ENCODE measurements at places on chromosomes 4 and X.

DNA sequence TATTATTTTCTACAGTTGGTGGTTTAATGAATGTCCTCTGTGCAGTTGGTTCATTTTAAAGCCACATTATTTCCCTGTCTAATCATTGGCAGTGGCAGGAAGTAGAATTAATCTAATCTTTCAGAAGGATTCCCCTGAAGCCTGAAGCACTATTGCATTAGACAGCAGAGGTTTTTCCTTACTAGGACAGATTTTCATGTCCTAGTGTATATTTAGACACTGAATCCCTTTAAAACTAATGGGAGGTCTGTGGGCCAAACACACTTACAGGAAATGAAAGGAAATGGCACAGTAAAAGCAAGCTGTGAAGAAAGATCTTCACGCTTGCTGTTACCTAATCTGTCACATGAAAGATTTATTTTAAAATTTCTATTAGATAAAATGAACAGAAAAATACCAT is 165.2 kb downstream of the SLC39A8 start:
- DNase-seq: no peak

DNA sequence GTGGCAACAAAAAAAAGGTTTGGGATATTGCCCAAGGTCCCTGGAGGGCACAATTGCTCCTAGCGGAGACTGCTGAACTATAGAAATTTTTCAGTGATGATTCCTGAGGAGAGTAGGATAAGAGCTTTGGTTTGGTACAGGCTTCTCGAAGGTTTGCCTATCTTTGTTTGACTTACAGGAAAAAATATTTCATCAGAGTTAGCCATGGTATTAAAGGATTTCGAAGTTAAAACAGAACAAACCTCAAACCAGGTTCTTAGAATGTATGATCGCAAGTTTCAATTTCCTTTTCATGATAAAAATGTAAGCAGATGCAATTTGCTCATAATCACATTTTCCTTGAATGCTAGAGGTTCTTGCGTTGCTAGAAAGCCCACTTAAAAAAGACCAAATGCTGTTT is 1.7 kb downstream of the EGFL6 start:
- DNase-seq: no peak

DNA sequence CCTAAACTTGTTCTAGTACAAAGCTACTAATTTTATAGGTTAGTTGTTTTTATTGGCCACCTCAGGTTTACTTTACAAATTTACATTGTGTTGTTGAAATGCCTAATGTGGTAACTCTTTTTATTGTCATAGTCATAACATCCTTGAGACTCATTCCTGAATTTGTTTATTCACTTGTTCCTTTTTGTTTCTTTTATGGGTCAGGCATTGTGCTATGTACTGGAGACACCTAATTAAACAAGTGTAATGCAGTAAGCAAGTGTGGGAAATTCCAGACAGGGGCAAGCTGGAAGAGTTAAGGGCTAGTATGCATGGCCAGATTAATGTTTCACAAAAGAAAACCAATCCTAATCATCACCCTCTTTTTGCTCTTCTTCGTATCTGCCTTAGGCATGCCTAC is 30.5 kb upstream of the TTC29 start:
- DNase-seq: no peak

- DNase-seq: no peak
These were observed 3.8 kb upstream of the FRMPD3 start for GRCh38 chrX:107445631-107446030.

DNA sequence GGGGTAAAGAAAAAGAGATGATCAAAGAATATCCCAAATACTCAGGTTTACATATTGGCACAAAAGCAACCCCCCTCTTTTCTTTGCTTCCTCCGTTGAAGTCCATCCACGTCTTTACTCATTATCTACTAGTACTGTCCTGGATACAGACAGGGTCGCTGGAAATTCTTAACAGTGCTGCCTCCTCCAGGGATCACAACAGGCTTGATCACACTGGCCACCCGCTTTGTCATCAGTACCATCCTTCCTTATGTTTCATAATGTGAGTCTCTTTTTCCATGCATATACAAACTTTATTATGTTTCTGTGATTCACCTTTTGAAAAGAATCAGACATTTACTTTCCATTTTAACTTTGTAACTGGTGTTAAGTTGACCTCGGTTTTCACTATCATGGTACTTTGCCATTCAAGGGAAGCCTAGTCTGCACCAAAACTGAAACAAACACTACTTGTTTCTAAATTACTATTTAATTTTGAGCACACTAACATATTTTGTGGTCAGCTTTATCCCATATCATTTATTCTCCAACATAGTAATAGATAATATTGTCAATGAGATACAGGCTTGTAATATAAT is 387.5 kb upstream of the PPP1R2C start:
- DNase-seq: no peak
